ENCODE measurements at places on chromosomes 2 and 18. TPM values are rescaled to one million over a fixed set of nuclear protein-coding genes. Genes with fewer than 3 reads are reported as not detected.

DSC2 gene
- total RNA-seq: under 0.01 TPM

MLPH gene
- total RNA-seq: not detected

KIF5C gene
- total RNA-seq: under 0.01 TPM

ZSWIM2 gene
- total RNA-seq: not detected

LRATD1 gene
- total RNA-seq: 0.04 TPM

SAG gene
- not detected for total RNA-seq

Measured in pulmonary artery endothelial cell (primary cell).